ENCODE measurements at places on chromosomes 4 and X.

DNA sequence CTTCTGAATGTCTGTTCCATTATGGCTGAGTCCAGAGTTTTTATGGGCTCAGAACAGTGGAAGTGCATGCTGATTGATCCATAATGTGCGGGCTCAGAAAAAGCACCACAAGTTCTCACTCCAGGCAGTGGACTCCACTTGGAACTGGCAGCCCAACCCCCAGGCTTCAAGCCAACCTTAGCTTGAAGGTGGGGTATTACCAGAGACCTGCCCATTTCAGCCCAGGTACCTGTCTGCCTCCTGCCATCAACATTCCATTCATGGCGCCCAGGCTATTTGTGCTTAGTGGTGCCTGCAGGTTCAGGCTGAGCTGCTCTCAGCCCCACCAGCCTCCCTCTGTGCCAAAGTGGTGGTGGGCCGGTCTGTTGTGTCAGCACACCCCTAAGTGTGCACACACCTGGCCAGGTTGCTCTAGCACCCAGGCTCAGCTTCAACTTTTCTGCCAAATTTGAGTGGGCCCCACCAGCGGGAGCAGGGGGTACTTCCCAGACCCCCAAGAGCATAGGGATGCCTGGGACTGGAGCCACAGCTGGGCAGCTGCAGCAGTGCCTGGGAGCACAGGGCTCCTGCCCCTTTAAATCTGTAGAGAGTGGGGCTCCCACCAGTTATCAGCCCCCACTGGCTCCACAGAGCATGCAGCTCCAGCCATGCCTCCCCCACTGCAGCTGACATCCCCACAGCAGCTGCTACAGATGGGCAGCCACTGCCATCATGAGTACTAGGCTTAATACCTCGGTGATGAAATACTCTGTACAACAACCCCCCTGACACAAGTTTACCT, 1025.3 kb downstream of the PCDH19 start:
- no peak for DNase-seq

GRCh38 chr4:181431006-181431405, 812.2 kb upstream of the TENM3 start:
- DNase-seq, result no peak

DNA sequence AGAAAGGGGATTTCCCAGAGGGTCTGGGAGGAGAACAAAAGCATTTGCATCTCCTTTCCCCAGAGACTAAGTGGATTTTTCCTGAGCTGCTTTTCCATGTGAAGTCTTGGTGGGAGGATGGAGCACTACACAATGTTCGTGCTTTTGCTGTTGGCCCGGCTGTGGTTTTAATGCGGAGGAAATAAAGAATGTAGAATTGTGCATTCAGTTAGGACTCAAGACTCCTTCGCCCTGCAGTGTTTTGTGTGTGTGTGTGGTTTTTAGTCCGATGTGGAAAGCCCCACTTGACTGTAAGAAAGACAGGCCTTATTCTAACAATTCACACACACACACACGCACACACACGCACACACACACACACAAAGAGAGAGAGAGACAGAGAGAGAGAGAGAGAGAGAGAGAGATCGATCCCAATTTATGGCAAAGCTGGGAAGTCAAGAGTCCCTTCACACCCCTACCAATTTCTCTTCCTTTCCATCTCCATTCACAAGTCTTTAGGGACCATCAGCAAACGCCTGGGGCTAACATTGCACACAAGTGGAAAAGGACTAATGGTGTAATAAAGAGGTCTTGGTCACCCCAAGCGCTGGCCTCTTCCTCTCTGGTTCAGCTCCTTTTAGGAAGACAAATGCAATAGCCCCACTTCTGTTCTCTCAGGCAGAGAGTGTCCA, 44.2 kb downstream of the CLDN34 start:
- no peak for DNase-seq

- no peak for DNase-seq
These were observed 6.3 kb upstream of the LETM1 start for GRCh38 chr4:1862055-1862911.

GRCh38 chr4:154047733-154048132, 258.9 kb upstream of the SFRP2 start:
- DNase-seq, result no peak

GRCh38 chr4:10496200-10496599, 39.0 kb upstream of the ZNF518B start:
- no peak for DNase-seq

- no peak for DNase-seq
These were observed 47.7 kb upstream of the SYTL5 start for GRCh38 chrX:37958525-37959211.

DNA sequence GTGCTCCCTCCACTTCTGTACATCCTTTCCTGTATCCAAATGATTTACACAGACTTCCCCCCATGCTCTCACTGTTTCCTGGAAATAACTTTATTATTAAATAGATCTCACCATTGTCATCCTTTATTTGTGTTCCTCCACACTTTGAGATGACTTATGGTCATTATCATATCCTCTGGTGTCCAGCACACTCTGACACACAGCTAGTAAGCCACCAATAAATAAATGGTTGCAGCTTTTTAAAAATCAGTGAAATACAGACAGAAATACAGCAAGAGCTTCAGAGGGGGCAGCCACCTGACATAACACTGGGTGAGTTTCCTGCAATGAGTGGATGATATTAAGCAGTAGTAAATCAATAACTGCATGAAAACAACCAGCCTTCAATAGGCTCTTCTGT, 2036.4 kb upstream of the AGA start:
- no peak for DNase-seq

GRCh38 chr4:148778980-148779675, 336.9 kb upstream of the NR3C2 start:
- no peak for DNase-seq

GRCh38 chr4:8709729-8710360, 117.3 kb downstream of the CPZ start:
- no peak for DNase-seq

DNA sequence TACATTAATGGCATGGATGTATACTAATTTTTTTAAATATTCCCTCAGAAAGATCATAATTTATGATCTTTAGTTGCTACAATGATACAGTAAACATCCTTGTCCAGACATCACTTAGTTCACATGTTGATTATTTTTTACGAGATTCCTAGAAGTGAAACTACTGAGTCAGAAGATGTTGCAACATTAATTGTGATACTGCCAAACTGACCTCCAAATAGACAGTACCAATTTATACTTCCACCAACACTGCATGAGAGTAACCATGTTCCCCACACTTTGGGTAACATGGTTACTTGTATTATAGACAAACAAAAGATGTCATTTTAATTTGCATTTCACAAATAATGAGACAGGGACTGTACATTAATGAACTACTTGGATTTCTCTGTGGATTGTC, 19.6 kb downstream of the RCHY1 start:
- DNase-seq, result no peak

DNA sequence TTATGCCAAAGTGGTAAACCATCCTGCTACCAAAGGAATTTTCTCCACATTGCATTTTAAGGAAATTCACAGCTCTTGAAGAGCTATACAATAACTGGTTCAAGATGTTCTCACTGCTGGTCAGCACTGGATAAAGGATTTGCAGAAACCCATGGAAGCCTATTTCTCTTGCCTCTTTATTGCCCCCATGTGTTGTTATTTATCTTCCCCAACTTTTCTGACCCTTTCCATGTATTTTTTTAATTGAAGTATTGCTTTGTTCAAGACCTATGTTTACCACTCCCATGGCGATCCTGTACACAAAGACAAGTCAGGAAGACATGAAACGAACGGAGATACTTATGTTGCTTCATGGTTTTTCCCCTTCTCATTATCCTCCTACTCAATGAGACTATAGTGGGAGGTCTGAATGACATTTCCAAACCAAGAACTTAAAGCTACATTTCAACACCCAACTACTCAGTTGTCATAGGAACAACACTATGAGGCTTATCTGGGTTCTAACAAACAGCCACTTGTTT, 566.4 kb upstream of the DIPK2B start:
- no peak for DNase-seq

GRCh38 chr4:98557194-98557892, 101.1 kb downstream of the TSPAN5 start:
- DNase-seq, result no peak

DNA sequence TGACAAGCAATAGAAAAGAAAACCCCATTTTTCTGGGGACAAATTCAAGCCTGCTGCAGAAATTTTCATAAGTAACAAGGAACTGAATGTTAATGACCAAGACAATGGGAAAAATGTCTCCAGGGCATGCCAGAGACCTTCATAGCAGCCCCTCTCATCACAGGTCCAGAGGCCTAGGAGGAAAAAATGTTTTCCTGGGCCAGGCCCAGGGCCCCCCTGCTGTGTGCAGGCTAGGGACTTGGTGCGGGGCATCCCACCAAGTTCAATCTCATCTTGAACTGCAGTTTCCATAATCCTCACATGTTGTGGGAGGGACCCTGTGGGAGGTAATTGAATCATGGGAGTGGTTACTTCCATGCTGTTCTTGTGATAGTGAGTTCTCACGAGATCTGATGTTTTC, 211.5 kb upstream of the GRIA3 start:
- DNase-seq, result no peak

DNA sequence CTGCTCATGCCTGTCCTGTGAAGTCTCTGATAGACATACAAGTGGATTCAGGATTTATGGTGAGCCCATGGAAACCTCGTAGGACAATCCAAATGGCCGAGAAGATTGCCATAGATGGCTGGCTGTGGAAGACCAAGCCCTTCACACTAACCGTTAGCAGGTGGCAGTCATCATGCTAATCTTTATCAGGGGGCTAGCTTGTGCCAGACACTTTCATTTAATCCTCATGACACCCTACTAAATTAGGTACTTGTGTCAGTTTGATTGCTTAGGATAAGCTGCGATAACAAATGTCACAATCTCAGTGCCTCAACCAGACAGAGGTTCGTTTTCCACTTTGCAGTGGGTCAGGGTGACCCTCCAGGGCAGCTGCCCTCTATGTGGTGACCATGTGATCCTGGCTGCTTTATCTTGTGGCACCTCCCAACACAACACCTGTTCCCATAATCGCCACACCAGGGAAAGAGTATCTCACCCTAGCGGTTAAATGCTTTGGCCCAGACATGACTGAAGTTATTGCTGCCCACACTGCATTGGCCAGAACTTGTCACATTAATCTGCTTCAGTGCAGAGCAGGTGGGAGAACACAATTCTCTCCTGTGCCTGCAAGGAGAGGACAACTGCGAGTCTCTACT, 60.8 kb downstream of the REPS2 start:
- no peak for DNase-seq

- no peak for DNase-seq
These were observed 50.7 kb upstream of the PRSS48 start for GRCh38 chr4:151226004-151226932.

DNA sequence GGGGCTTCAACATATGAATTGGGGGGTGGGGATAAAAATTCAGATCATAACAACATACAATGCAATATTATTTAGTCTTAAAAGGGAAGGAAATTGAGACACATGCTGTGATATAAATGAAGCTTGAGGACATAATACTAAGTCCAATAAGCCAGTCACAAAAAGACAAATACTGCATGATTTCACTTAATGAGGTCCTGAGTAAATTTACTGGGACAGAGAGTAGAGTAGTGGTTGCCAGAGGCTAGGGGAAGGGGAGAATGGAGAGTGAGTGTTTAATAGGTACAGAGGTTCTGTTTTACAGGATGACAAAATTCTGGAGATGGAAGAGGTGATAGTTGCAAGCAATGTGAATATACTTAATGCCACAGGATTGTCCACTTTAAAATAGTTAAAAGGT, 89.2 kb upstream of the RAPGEF2 start:
- no peak for DNase-seq

DNA sequence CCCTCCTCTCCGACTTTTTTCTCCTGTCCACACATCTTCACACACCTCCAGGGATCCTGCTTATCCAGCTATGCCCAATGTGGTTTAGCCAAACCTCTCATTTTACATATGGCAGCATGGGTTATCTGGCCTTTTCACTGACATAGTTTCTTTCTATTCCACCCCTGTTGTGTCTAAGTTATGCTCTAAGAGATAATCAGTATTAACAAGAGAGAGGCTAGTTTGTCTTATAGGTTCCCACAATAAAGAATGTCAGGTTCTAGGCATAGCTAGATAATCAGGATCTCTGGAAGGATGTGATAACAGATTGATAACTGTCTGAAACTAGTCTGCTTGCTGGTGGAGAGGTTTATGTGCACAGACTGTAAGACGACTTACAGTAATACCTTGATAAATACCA, 7.7 kb upstream of the GALNT7 start:
- no peak for DNase-seq

- DNase-seq, result no peak
These were observed 41.1 kb downstream of the ZFX start for GRCh38 chrX:24190500-24191156.

DNA sequence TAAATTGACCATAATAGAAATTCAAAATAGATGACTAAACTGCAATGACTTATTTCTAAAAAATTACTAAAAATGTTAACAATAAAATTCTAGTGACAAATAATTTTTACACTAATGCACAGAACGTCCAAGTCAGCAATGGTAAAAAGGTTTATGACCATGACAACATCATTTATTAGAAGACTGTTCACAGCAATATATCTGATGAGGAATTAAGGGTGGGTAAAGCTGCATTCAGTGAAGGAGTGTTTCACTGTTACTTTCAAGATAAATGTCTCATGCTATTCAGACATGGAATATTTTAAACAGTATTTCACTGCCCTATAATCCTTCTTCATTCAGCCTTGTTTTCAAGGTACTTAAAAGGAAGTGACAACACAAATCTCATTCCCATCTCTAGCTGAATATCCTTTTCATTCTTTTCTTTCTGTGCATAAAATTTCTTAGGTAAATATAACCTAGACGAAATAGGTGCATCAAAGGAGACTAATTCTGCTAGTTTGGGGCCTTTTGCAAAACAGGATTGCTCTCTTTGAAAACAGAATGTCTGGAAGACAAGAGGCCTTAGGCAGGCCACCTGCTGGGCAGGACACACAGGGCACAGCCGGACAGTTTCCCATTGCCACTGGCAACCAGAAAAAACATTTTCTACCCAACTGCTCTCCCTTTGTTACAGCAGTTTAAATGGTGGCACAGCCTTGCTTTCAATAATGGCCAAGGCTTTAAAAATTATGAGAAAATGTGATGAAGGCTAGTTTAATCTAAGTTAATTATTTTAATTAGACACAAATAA, 600.3 kb downstream of the SPRY1 start:
- no peak for DNase-seq

DNA sequence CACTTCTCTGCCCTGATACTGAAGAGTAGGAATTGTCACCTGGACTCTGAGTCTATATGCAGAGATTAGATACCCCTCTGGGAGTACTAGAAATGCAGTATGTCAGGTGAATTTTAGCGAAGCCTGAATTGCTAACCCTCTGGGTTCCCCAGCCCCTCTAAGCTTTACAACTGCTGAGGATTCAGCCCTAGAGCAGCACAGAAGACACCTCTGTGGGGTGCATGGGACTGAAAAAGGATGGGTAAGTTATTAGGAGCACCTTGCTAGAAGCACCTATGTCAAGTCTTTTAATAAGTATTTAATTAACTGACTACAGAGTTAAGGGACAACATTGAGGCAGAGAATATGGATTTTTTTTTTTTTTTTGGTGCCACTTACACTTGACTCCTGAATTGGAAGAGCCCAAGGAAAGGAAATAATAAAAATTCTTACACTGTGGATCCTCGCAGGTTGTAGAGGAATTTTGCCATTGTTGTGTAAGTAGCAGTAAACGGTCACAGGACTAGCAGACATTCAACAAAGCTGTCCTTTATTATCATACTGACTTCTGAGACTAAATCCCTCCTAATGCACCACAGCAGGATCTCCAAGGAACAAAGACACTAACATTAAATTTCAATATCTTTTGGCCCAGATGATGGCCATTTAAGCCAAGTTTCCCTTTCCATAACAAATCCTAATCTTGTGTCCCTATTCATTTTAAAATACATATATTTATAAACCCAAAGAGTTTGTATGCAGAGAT, 253.2 kb downstream of the ANKRD50 start:
- DNase-seq, result no peak
